T47D (cell line): ENCODE measurements at places on chromosomes 3 and 15.

- DNase-seq: peak; percentile 60
Observed at GRCh38 chr3:107117922-107118536, 259.2 kb upstream of the CCDC54 start.

GRCh38 chr3:4950351-4950784, 28.9 kb upstream of the BHLHE40 start:
- no peak for DNase-seq

GRCh38 chr3:136343873-136344555, 93.9 kb downstream of the PCCB start:
- peak; percentile 47 for DNase-seq

- DNase-seq: no peak
Observed at GRCh38 chr15:58559904-58560588, 128.3 kb downstream of the LIPC start.

- peak; percentile 77 for DNase-seq
Observed at GRCh38 chr15:57866149-57866736, 159.7 kb downstream of the POLR2M start.

DNA sequence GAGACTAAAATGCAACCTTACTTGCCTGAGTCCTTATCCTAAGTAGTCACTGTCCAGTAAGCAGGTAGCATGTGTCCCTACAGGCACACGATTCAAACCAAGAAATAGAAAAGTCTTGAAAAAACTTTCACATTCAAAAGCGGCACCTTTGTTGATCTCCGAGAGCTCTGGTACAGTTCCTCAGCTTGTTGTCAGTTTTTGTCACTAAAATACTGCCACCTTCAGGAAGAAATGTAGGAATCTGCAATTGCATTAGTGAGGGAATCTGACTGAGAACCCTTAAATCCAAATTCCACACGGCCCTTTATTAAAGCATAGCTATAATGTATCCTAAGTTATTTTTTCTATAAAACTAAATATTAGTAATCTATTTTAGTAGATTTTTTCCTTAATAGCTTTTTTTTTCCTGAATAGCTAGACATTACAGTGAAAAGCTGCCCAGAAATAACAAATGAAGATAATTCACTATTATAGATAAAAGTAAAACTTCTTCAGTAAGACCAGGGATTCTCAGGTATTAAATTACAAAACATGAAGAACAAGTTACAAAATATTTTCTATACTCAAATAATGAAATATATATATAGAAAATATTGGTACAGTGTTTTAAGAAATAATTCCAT, 44.0 kb downstream of the CCDC54 start:
- peak; percentile 79 for DNase-seq

DNA sequence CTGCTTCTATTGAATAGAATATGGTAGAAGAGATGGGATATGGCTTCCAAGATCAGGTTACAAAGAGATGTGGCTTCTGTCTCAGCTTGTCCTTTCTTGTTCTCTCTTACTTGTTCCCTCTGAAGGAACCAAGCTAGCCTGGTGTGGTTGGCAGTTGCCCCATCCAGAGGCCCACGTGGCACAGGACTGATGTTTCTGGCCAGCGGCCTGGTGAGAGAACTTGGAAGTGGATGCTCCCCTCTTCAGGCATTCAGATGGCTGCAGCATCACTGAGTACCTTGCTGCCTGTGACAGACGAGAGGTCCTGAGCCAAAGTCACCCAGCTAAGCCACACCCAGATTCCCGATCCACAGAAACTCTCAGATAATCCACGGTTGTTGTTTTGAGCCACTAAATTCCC, 183.6 kb downstream of the NSMCE3 start:
- DNase-seq: no peak

- no peak for DNase-seq
Observed at GRCh38 chr3:61565569-61565968, 4.2 kb downstream of the PTPRG start.

GRCh38 chr3:161940621-161940965, 444.0 kb downstream of the OTOL1 start:
- DNase-seq: no peak

- DNase-seq: no peak
Observed at GRCh38 chr3:38101811-38102443, 35.0 kb downstream of the ACAA1 start.

DNA sequence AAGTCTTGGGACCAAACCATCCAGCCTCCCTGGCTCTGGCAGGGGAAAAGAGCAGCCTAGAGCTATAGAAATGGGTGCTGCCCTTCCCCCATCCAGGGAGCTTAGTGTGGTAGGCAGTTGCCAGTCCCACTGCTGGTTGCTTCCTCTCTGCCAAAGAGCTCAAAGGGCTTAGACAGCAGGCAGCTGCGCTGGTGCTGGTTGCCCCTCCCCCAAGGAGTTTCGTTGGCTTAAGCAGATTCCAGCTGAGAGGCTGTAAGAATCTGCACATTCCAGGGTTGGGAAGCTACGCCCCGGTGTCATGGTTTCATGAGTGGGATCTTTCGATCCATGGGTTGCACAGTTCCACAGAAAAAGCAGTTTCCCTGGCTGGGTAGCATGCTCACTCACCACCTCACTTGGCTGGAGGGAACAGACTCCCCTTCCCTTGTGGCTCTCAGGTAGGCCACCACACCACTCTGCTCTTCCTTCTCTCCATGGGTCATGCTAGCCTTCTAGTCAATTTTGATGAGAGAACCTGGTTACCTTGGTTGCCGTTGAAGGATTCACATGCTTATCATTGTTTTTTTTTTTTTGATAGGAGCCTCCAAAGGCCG, 195.1 kb downstream of the EPHA6 start:
- DNase-seq: no peak

DNA sequence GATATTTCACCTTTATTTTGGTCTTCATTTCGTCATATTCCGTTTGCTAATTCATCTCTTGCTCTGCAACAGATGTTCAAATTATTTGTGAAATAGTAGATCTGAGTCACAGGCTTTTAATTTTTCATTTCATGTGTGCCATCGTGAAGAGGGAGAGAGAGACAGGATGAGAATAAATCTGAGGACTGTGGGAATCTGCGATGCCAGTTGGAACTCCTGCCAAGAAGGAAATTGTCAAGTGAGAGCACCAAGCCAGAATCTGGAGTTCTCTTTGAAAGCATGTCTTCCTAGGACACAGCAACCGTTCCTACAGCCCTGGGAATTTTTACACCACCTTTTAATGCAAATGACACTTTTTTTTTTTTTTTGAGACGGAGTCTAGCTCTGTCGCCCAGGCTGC, 48.8 kb downstream of the NSMCE3 start:
- DNase-seq: no peak

GRCh38 chr3:61650719-61651410, 89.5 kb downstream of the PTPRG start:
- no peak for DNase-seq

GRCh38 chr3:189340680-189341460, 169.1 kb downstream of the TPRG1 start:
- peak; percentile 57 for DNase-seq

- DNase-seq: no peak
Observed at GRCh38 chr15:41336549-41336948, 3.9 kb downstream of the NUSAP1 start.

DNA sequence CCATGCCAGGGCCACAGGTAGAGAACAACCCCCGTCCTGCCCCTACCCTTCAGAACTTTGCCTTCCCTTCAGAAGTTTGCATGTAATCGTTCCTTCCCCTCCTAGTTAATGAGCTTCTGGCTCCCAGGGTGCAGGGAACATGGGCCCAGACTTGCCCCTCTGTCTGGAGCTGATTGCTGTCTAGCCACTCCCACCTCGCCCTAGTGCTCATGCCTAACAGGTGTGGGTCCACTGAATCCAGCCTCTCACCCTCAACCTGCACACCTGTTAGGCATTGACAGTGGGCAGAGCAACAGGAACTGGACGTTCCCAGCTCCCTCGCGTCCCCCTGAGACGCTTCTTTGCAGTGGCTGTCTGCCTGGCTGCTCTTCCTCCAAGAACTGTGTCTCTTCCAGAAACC, 40.3 kb downstream of the WNT5A start:
- DNase-seq: no peak
